ENCODE measurements at places on chromosomes 7 and 10.

DNA sequence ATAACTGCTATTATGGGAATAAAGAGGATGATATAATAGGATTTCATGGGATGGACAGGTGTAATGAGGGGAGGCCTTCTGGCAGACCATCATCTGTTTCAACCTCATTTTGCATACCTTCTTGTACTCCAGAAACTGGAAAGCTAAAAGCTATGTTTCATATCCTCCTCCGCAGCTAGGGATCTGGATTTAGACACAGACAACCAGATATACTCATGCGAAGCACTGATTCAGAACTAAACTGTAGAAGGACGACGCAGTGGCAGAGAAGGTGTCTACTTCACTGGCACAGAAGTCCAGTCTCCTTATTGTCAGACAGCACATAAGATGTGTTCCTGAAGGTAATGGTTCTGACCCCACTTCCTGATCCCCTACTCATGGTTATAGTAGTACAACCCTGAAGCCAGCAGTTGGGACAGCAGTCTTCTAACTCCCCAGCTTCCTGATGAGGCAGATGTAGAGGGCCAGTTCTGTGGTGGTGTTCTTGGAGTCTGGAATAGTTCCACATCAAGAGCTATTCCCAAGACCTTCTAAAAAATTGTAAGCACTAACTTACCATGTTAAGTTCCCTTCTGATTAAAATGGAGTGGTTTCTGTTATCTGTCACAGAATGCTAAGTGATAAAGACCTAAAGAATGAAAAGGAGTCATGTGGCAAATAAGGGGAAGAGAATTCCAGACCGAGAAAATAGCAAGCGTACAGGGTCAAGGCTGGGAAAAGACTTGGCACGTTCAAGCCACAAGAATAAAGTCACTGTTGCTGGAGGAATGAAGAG is 550.3 kb downstream of the GRM8 start:
- peak; percentile 41 for DNase-seq

- DNase-seq, result no peak
These were observed 40.3 kb downstream of the SFMBT2 start for GRCh38 chr10:7370511-7370910.

DNA sequence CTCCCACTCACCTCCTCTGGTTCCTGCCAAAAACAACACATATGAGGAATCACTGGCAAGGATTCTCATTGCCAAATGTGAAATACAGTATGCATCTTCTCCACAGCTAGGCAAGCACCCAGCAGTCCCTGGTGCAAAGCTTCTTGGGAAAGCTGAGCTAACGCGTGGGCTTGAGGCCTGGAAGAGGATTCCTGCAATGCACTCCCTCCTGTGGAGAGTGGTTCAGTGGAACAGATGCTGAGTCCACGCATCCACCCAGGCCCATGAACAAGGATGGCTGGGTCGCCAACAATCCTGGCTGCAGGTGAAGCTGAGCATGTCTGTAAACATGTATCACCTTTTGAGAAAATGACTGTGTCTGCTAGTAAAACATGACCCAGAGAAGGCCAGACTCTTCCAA is 113.2 kb upstream of the CHST15 start:
- DNase-seq, result no peak

DNA sequence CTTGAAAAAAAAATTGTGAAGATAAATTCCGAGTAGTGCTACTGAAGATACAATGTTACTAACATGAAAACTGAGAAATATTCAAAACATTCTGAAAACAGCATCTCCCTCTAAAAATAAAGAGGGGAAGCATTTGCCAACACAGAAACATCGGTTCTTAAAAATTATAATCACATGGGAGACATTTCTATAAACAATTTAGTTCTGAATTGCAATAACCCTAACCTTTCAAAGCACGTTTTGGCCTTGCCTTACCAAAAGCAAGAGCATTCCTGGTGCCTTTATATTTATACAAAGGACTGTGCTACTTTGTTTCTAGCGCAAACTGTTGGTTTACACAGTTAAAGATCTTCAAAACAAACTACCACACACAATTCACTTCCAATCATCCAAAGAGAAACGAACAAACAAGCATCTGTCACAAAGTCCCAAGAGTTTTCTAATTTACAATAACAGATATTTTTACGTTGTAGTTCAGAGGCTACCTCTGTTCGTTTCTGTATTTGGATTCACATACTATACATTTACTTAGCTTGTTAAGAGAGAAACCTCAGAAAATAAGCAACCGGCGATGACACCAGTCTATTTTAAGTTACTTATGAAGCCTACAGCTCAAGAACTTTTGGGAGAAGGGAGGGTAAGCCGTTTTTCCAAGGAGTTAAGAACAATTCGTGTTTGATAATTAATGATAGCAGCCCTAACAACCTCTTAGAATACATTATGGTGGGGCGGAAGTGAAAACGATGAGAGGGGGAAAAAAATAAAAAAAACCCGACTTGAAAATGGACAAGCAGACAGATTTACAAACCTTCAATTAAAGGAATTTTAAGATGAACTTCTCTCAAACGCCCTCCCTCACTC is 1.3 kb downstream of the ABI1 start:
- peak; percentile 20 for DNase-seq

GRCh38 chr7:37118004-37118403 is 330.7 kb downstream of the ELMO1 start:
- DNase-seq, result no peak

GRCh38 chr10:98380493-98381339 is 34.3 kb downstream of the PYROXD2 start:
- no peak for DNase-seq

- DNase-seq, result peak; percentile 96
These were observed 1133.4 kb downstream of the XPNPEP1 start for GRCh38 chr10:108789919-108790318.

DNA sequence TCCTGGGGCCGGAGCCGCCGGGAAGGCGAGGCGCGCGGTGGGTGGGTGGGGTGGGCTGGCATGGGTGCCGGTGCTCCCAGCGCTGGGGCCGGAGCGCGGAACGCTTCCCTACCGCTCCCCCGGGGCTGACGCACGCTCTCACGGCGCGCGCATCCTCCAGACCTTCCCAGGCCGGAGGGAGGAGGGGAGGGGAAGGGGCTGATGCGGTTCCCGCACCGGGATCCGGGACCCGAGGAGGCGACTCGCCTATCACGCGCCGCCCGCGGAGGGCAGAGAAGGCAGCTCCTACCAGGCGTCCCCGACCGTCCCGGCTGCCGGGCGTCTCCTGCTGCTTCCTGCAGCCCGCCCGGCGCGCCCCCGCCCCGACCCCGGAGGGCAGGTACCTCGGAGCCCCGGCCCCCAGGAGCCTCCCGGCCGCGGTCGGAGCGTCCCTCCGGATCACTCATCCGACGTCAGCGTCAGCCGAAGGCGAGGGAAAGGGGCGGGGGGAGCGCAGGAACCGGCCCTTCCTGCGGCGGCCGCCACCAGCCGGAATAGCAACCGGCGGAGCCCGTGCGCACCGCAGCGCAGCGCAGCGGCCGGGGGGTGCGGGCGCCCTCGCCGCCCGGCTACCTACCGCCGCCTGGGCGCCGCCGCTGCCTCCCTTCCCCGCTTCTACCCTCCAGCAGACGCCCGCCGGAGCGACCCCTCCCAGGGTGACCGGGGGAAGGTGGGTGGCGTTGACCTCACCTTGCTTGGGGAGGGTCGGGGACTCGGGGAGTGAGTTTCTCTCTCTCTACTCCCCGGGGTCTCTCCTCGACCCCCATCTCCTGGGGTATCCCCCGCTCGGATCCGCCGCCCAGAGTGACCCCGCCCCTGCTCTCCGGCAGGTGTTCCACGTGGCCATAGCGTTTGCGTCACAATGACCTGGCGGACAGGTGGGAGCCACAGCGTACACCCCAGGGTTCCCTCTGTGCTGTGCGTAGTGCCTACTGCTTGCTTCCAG is at the start of gene ICA1:
Gene ICA1, minus strand, starts transcription at position 457 of the 985 bp plus-strand sequence. CDS start 26,241 bp downstream, outside the sequence.
- peak; percentile 26 for DNase-seq

GRCh38 chr7:10756981-10757380 is 216.7 kb upstream of the PHF14 start:
- DNase-seq, result no peak

GRCh38 chr7:98771941-98772603 is 97.7 kb downstream of the TMEM130 start:
- no peak for DNase-seq

DNA sequence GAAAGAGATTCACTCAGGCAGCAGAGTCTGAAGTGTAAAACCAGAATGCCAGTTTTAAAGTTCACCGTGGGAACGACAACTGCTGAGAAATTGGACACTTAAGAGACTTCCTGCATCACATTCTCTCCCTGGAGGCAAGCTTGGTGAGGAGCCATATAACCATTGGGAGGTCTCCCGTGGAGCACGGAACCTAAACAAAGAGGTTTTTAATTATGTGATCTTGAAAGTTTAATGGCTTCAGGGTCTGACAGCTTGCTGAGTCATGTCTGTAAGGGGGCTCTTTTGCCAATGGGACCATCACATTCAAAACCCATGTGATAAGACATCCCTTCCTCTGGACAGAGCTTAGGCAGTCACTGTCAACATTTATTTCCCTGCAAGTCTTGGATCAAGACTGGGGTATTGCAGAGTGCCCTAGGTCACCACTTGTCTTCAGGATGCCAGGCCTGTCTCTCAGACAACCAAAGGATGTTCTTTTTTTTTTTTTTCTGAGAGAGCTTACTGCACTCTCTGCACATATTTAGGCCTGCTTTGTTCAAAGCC is 674.4 kb downstream of the TYW1 start:
- DNase-seq, result no peak

GRCh38 chr10:60944910-60945297 is 919 bp upstream of the RHOBTB1 start:
- DNase-seq, result no peak

GRCh38 chr7:34835901-34836600 is 178.0 kb downstream of the NPSR1 start:
- no peak for DNase-seq

DNA sequence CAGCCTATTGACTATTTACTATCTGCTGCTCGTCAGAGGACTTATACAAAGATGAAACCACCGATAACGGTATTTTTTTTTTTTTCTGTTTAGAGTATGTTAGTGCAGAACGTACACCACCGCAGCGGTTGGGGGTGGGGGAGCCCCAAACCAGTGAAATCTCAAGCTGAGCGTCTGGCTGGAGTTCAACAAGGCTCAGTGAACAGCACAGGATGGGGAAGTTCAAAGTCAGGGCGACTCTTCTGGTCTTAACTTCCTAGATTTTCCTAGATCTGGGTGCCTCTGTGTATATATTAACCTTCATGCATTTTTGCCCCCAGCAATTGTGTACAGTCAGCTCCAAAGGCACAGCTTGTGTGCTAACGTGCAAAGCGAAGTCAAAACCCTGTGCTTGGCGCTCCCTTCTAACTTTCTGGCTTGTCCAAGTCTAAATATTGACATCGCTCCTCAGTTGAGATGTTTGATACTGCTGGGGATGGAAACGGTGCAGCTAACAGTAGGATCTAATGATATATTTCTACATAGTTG is 1.1 kb downstream of the RHOBTB1 start:
- peak; percentile 32 for DNase-seq

GRCh38 chr7:37820708-37821468 is 27.5 kb upstream of the NME8 start:
- no peak for DNase-seq

DNA sequence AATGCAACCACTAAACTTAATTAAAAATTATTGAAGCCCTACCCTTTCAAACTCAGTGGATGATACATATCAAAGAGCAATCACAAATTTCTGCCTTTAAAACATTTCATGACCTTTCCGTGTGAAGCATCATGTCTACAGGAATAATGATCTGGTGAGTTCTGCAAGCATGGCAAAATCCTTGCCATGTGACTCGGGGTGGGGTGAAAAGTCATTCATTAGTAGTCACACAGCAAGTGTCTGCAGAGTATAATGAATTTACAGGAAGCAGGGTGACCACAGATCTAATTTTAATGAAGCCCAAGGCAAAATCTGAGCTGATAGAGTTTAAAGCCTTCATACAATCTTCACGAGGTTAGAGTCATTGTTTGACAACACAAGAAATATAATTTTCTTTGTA is 351.9 kb downstream of the THSD7A start:
- no peak for DNase-seq

DNA sequence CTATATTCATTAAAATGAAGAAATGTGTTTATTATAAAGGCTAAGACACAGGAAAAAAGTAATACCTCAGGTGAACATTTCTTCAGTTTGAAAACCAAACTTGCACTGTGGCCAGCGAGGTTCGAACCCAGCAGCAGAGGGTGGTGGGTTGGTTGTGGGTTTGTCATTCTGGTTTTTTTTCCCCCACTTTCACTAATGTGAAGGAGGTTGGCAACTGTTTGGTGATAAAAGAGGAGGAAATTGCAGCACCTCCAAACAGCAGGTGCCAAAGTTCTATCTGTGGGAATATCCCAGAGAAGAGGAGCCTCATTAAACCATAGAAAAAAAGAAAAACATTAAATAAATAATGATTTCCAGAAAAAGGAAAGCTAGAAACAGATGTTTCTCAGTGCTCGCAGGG is 36.6 kb upstream of the YAE1 start:
- DNase-seq, result no peak

- DNase-seq, result peak; percentile 89
These were observed 55.8 kb downstream of the RBM17 start for GRCh38 chr10:6144406-6145165.

GRCh38 chr10:74460812-74461211 is 309.8 kb downstream of the ADK start:
- DNase-seq, result no peak

DNA sequence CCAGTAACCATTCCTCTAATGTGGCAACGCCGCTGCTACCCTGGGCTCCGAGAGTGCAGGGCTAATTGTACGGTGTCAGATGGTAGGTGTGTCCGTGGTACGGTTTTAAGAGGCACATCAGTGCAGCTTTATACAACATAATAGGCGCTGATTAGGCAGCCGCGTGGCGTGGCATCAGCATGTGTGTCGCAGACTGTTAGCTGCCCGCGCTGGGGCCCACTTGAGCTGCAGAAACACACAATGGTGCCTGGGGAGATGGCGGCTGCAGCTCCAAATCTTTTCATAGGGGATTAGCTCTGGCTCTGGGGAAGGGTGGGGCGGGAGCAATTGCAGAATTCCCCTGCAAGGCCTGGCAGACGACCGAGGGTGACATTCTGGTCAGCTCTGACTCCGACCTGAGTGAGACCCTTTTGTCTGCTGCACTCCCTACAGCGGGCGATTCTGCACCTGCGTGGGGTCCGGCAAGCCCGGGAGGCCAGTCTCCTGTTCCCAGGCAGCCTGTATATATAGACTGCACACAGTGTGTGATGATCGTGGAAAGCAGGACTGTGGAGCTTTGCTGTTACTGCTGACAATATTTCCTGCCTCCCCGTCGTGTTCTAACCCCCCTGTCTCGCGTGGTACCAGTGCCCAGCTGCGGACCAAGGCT is 722.7 kb upstream of the CELF2 start:
- no peak for DNase-seq

GRCh38 chr7:152641384-152641783 is 34.6 kb downstream of the XRCC2 start:
- DNase-seq, result no peak

DNA sequence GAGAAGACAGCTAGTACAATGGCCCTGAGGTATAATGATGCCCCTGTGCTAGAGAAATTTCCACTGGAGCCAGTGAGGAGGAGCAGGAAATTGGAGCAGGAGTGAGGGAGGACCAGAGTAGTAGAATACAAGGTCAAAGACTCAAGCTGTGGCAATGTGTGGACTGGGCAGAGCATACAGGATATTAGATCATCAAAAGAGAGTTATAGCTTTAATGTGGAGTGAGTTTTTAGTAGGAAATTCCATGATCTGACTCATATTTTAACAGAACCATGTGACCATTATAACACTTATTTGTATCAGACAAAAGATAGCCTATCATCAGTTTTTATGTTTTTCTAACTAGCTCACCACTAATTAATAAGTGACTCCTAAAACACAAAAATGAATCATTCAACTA is 154.1 kb downstream of the DGKB start:
- DNase-seq, result peak; percentile 90

GRCh38 chr7:33597181-33597580 is 308.2 kb upstream of the BMPER start:
- no peak for DNase-seq

GRCh38 chr10:77710081-77710551 is 72.5 kb upstream of the KCNMA1 start:
- no peak for DNase-seq
